ENCODE measurements at places on chromosomes 5 and 9. TPM values are rescaled to one million over a fixed set of nuclear protein-coding genes. Genes with fewer than 3 reads are reported as not detected.

Gene CAVIN4
- total RNA-seq: 1.9 TPM

- DNase-seq: no peak
Observed at GRCh38 chr5:114097570-114097969, 264.3 kb upstream of the KCNN2 start.

Gene ARHGEF37
- 0.76 TPM for total RNA-seq

DNA sequence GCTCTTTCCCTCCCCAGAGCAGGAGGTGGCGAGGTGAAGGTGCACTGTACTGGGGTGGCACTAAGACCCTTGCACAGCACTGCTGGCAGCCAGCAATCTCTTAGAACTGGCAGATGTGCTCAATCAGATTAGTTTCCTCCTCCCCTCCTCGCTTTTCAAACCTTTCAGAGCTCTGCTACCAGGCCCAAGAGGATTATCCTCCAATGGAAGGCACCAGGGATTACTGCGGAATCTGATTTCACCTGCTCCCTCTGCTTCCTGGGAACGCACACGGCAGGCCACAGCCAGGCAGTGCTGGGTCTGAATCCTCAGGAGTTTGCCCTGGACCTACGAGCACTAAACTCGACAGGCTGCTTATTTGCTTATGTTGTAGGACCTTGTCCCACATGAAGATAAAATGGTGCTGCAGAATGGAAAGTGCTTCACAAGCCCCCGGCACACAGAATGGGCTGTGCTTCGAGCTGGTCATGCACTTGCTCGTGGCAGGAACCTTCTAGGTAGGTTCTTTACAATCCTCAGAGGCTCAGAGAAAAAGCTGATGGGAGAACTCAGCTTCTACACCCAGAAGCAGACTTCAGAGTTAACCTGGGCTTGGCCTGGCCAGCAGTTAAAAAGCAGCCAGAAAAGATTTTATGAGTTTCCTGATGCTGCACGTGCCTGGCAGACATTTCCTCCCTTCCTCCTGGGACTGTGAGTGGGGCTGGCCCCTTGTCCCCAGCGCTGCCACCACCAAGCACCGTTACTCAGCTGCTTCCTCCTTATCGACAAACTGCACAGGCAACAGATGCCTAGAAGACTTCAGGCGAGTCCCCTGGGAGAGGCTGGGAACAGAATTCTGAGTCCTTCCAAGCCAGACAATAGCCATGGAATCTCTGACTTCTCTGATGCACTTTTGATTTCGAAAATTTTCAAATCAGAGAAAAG, 33.1 kb downstream of the FABP6 start:
- DNase-seq: peak; percentile 13

DNA sequence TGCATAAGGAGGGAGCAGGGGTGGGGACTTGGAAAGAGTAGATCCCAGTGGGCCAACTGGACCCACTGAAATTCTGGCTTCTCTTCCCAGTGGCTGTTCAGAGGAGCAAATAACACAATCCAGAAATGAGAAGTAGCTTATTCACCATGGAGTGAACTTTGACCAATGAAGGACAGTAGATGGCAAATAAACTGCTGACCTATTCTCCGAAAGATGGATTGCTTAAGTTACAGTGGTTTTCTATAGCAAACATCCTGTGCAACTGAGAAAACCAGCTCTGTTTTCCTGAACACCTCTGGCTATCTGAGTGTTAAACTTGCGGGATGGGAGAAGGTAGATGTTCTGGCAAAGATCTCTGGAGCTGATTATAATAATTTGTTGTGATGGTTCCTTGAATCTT, 325.1 kb downstream of the SPATA31D1 start:
- no peak for DNase-seq

GRCh38 chr5:152855441-152855840, 450.4 kb upstream of the NMUR2 start:
- DNase-seq: no peak

DNA sequence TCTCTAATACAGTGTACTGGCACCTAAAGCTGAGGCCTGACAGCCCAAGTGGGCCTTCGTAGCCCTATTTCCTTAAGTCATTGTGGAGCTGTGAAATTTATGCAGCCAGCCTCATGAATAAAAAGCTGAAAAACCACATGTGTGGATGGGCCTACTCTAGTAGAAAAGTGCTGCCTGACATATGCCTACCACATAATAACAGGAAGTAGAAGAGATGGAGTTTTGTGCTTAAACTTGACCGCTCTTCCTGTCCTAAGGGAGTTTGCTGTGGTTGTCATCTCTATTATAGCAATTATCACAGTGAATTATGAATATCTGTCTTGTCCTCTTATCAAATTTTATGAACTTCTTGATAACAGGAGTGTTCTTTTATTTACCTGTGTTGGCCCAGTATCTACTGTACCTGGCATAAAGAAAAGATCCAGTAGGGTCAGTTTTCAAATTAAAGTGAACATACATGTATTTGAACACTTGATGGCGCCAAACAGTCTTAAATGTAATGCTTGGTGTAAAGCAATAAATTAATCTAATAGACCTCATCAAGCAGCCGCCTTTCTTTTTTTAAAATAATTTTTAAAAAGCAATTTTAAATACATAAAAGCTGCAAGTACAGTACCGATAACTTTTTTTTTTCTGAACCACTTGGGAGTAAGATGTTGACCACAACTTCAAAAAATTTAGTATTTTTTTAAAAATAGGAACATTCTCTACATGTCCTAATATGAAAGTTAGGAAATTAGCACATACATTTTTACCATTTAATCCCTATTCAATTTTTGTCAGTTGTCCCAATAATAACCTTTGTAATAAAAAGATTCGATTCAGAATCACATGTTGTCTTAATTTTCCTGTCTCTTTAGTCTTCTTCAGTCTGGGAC, 51.0 kb downstream of the FKTN start:
- DNase-seq: peak; percentile 76

- peak; percentile 80 for DNase-seq
Observed at GRCh38 chr5:6633469-6634245, 417 bp downstream of the SRD5A1 start.

Measured in GM23248 (cell line).